Left hindlimb (tissue), 1 donor: ENCODE measurements at places on chromosomes 11 and 22.

DNA sequence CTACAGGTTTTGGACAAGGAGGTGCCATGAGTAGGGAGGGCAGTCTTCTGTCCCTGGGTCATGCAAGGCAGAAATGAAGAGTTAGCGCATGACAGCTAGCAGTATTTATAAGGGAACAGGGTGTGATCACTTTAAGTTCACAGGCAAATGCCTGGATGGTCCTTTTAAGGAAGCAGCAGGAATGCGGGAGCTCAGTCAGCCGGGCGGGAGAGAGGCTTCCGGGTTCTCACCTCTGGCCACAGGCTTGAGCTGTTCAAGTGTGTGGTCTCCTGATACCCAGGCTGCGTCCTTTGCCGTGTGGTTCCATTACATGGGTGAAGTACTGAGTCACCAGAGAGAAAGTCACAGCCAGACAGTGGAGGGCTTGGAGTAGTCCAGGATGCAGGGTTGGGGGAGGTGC lies 105.4 kb downstream of the BCR start:
- DNase-seq, result no peak

- DNase-seq, result no peak
These were observed 18.5 kb upstream of the TPH1 start for GRCh38 chr11:18064450-18065054.

DNA sequence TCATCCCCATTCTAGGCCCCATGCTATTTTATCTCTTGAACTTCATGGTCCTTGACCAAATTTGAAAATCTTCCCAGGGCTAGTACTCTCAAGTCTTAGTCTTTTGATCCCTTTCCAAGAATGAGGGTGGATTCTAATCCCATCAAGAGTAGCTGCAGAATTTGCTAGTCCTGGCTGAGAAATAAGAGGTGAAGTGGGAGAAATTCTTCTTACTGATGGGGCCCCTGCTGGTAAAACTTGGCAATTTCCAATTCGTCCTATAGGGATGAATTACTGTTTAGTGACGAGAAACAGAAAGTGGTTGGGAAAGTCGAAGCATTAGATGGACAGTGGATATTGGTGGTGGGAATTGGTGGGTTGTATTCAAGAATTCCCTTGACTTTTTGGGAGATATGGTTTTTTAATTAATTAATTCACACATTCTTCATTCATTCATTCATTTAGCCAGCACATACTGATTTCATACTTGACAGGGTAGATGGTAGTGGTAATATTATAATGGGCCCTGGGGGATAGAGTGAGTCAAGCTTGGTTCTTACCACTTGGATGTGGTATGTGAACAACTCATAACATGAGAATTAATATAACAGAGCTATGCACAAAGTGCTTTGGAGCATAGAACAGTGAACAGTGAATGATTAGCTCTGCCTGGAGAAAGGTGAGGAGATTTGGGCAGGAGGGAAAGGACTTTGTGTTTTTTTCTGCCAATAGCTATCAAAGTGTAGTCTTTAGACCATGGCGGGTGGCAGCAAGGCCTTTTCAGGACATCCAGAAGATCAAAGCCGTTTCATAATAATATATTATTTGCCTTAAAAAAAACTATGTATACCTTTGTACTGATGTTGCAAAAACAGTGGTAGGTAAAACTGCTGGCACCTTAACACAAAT lies 103.8 kb downstream of the STIM1 start:
- DNase-seq, result no peak

GRCh38 chr11:69000831-69001242 lies 12.2 kb downstream of the MRGPRF start:
- DNase-seq, result peak; percentile 82

GRCh38 chr22:47994601-47995263 lies 1232.3 kb downstream of the TBC1D22A start:
- no peak for DNase-seq

- no peak for DNase-seq
These were observed 4.4 kb downstream of the A4GALT start for GRCh38 chr22:42716221-42716620.

DNA sequence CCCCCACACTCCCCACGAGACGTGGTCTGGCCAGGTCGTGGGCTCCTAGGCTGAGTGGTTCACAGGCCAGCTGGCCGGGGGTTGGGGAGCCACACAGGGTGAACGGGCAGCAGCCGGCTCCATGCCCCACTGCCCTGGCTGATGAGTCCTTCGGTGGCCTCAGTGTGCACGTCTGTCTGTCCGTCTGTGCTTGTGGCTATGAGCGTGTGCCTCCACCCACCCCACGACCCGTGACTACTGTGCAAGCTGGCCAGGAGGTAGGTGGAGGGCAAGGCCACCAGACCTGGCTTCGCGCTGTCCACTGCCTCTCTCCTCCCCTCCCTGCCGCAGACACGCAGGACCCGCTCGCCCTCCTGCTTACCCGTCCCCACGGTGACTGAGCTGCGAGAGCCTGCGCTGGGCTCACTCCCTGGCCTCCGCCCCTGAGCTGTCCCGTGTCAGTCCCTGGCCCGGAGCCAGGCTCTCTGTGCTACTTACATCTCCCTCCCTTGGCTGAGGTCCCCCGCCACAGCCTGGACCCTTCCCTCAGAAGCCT lies 14.1 kb downstream of the CSDC2 start:
- DNase-seq, result no peak

- DNase-seq, result no peak
These were observed 1.3 kb downstream of the MPPED1 start for GRCh38 chr22:43412808-43413795.

DNA sequence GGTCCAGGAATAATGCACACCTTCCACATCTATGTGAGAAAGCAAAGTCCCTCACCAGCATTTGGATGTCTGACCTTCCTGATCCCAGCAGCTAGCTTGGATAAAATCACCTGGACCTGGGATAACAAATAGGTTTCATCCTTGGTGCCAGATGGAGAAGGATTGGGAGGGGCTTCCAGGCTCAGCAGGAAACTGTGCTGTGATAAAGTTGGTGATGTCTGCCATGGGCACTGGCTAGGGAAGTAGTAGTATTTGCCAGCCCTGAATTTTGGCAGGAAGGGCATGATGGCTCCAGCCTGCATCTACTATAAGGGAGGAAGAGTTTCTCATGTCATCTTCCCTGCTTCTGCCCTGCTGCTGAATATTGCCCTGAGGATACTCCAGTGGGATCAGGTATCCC lies 37.5 kb downstream of the C11orf91 start:
- no peak for DNase-seq

DNA sequence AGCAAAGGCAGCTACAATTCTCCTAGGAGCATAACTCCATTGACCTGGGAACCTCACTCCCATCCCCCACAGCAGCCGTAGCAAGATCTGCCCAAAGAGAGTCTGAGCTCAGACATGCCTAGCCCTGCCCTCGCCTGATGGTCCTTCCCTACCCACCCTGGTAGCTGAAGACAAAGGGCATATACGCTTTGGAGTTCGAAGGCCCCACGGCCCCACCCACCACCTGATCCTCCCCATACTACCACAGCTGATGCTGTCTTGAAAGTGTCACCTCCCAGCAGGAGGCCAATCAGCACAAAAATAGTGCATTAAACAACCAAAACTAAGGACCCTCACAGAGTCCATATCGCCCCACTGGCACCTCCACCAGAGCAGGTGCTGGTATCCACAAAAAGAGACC lies 22.6 kb upstream of the GNAZ start:
- no peak for DNase-seq

DNA sequence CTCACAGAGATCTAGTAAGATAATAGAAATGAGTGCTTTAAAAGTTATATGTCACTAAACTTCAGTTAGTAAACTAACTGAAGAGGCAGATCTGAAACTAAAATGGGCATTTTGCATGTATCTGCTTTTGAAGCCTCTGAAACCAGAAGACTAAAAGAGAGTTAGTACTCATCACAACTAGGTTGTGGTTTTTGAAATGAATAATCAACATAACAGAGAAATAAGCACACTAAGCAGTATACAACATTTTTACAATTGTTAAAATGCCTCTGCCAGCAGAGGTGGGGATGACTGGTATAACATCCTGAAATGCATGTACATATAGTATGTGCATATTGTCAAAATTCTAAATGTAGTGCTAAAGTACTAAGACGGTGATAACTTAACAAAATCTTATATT lies 564.5 kb downstream of the DLG2 start:
- DNase-seq, result no peak

GRCh38 chr11:60925868-60926267 lies 1.6 kb downstream of the TMEM132A start:
- DNase-seq, result no peak

DNA sequence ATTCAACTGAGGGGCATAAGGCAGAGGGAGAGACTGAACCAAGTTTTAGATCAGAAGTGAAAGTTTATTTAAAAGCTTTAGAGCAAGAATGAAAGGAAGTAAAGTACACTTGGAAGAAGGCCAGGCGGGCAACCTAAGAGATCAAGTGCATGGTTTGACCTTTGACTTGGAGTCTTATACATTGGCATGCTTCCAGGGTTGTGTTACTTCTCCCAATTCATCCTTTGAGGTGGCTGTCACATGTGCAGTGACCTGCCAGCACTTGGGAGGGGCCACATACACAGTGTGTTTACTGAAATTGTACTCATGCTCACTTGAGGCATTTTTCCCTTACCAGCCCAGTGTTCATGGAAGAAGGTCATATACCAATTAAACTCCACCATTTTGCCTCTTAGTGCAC lies 30.4 kb downstream of the CYP2R1 start:
- no peak for DNase-seq

DNA sequence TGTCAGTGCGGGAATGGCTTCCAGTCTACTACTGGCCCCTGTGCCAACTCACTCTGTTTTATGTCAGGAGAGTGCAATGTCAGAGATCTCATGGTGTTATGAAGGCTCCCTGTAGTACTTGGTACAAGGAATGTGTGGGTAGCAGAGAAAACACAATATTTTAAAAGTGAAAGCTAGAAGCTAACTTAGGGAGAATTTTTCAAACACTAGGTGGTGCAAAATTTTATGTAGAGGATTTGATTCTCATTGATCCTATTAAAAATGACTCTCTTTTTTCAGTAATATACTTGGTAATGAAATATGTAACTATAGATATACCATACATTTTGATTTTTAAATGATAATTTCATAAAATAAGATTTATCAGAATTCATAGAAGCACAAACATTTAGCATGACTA lies 134.7 kb downstream of the JRKL start:
- DNase-seq, result no peak

- peak; percentile 32 for DNase-seq
These were observed 838 bp downstream of the WNT11 start for GRCh38 chr11:76205252-76206076.

- DNase-seq, result no peak
These were observed 5.8 kb downstream of the RAB38 start for GRCh38 chr11:88169471-88169870.

DNA sequence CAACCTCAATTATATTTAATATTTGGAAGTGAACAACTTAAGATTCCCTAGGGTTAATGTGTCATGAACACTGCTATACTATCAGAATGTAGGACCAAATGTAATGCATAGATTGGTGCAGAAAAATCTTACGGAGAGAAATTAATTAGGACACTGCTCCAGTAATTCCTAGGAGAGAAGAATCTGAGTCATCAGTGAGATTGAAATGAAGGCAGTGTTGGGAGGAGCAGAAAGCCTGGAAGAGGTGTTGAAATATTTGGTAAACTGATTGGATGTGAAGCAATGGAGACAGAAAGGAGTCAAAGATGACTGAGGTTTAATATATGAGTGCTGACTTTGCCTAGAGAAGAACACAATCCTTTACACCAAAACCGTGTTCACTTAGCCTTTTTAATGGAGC lies 836.0 kb downstream of the FAM181B start:
- no peak for DNase-seq

- no peak for DNase-seq
These were observed 40.5 kb downstream of the SGSM3 start for GRCh38 chr22:40410731-40411505.

DNA sequence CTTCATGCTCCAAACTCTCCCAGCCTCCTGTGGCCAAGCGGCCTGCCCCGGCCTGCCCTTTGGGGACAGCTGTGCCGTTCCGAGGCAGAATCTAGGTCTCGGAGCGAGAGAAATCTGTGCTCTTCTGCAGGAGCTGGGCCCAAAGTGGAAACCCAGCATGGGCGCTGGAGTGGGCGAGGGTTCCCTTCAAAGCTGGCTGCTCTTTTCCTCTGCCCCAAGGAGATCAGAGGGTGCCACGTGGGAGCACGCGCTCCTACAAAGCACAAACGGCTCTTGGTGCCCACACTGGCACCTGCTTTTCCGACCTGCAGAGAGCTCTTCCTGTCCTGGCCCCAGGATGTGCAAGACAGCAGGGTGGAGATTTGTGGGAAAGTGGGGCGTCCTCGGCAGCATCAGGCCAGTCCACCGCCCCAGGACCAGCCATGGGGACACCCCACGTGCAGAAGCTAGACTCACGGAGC lies 6.9 kb downstream of the OSBPL5 start:
- DNase-seq, result no peak

- DNase-seq, result no peak
These were observed 7.3 kb downstream of the CCDC117 start for GRCh38 chr22:28779833-28780232.

DNA sequence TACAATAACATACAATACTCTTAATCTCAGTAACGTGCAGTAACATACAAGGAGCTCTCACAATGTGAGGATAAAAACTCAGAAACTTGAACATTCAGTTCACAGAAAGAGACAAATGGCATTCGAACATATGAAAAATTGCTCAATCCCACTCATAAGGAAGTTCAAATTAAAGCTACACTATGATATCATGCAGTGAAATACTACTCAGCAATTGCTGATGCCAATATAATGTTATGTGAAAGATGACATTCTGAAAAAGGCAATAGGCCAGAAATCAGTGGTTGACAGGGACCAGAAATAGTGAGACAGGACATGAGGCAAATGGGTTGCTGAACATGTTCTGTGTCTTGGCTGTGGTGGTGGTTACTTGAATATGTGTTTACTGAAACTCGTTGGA lies 33.7 kb upstream of the PITPNB start:
- DNase-seq, result no peak

DNA sequence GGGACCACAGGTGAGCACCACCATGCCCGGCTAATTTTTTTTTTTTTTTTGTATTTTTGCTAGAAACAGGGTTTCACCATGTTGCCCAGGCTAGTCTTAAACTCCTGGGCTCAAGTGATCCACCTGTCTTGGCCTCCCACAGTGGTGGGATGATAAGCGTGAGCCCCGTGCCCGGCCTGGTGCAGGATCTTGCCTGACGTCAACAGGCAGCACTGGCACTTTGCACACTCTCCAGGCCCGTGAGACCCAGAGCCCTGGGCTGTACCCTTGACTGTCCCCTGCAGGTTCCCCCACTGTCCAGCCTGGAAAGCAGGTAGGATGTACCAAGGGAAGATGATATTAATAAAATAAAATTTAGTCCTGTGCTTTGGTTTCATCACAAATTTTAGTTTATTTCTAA lies 29.1 kb upstream of the PANX2 start:
- DNase-seq, result no peak

DNA sequence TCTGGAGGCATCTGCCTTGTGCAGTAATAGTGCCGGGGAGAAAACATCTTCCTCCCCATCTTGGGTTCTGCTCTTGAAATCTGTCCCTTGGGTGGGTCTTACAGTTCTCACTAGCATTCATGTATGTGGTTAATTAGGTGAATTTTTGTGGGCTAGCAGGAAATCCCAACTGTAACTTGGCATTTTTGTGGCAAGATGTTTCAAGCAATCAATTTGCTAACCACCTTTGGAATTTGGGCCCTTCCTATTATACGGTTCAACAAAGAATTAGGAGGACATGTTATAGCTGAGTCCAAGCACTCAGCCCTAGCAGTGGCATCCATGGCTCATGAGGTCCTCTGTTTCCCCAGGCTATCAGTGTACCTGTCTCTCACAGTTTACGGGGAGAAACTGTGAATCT lies 89.1 kb upstream of the MTNR1B start:
- no peak for DNase-seq

- no peak for DNase-seq
These were observed 92.6 kb downstream of the TSPAN18 start for GRCh38 chr11:44819346-44819745.

- DNase-seq, result no peak
These were observed 84.7 kb downstream of the GAB2 start for GRCh38 chr11:78332872-78333271.
